ENCODE measurements at places on chromosomes 1 and 21.
A peak's percentile ranks its signal among the peaks of the same experiment; 100 is the strongest.

- no peak for DNase-seq
Measured at GRCh38 chr1:151809985-151810556, 4.9 kb upstream of the LINGO4 start.

- no peak for DNase-seq
Measured at GRCh38 chr1:201662646-201663045, 123.7 kb downstream of the NAV1 start.

DNA sequence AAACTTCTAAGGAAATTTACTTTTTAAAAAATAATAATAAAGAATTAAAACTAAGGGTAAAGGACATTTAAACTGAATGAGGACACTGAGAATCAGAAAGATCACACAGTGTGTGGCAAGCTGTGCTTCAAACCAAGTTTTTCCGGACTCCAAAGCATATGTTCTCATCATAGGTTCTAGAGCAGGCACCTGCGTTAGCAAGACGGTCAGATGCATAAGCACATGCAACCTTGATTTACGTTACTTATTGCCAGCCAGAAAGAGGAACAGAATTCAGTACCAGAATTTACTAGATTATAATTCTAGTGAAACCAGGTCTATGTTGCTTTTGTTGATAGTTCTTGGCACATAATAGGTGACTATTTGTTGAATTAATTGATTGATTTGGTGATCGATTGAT is 6.2 kb upstream of the LBR start:
- no peak for DNase-seq

- no peak for DNase-seq
Measured at GRCh38 chr1:24905979-24906720, 23.9 kb downstream of the RUNX3 start.

DNA sequence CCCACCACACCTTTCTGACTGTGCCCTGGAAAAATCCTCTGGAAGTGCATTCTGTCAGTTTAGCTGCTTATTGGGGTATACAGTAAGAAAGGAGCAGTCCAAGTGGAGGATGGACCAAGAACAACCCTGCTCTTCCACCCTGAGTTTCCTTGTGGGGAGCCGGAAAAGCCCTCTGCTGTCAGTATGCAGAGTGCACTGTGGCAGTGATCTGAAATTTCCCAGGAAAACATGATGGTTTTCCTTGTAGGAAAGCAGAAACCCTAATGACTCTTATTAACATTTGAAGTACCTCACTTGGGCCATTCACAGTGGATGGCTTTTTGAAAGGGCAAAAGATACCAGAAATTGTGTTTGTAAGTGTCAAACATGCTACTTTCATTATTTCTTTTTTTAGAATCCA is 20.5 kb downstream of the ELAVL4 start:
- DNase-seq, result peak; percentile 21

GRCh38 chr1:183544598-183545297 is 45.5 kb downstream of the NCF2 start:
- DNase-seq, result peak; percentile 52

DNA sequence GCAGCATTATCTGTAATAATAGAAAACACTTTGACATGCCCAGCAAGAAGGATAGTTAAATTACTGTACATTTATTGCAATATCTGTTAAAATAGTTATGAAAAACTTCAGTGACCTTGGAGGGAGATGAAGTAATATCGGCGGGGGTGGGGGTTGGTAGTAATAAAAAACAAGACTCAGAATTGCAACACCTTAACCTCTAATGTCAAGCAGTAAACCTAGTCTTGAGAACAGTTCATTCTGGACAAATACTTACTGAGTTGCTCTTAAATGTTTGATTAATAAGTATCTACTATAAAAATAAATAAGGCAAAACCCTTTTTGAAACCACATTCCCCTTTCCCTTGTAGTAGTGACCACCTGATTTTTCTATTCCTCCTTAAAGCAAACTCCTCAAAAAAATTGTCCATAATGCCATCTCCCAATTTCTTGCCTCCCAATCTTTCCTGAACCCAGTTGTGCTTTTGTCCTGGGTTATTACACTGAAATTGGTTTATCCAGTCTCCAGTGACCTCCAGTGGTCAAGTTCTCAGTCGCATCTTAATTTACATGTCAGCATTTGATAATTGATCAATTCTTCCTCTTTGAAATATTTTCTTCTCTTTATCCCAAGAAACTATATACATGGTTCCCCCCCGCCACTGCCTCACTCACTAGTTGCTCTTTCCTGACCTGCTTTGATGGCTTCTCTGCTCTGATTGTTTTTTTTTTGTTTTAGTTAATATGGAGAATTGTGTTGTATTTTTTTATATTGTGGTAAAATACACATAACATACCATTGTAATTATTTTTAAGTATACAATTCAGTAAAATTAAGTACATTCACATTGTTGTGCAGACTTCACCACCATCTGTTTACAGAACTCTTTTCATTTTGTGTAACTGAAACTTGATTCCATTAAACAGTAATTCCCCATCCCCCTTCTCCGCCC is 36.8 kb downstream of the RAP1A start:
- DNase-seq, result peak; percentile 6

DNA sequence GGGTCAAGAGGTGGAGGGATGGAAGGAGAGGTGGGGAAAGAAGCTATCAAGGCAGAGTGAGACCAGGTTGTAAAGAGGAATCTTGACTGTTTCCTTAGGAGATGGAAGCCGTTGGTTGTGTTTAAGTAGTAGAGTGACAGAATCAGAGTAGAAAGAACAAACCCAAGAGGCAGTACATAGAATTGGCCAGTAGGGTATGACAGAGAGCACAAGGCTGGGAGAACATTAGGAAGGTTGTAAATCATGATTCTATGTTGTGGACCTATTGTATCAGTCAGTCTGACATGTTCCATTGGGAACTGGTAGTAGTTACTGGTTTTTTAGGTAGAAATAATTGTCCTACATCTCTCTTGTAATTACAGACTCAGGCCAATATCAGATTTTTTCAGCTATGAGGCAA is 486.9 kb upstream of the USP24 start:
- DNase-seq, result no peak

GRCh38 chr1:20261095-20261494 is 29.6 kb upstream of the VWA5B1 start:
- DNase-seq, result no peak

GRCh38 chr1:116504308-116505156 is 66.3 kb downstream of the CD58 start:
- DNase-seq, result no peak

- peak; percentile 94 for DNase-seq
Measured at GRCh38 chr1:36306902-36307456, 811 bp downstream of the SH3D21 start.

GRCh38 chr1:245858022-245858721 is 648.9 kb downstream of the SMYD3 start:
- DNase-seq, result peak; percentile 75

GRCh38 chr21:37601915-37602314 is 235.3 kb downstream of the DYRK1A start:
- no peak for DNase-seq

GRCh38 chr1:4129693-4130092 is 229.6 kb upstream of the C1orf174 start:
- DNase-seq, result no peak

DNA sequence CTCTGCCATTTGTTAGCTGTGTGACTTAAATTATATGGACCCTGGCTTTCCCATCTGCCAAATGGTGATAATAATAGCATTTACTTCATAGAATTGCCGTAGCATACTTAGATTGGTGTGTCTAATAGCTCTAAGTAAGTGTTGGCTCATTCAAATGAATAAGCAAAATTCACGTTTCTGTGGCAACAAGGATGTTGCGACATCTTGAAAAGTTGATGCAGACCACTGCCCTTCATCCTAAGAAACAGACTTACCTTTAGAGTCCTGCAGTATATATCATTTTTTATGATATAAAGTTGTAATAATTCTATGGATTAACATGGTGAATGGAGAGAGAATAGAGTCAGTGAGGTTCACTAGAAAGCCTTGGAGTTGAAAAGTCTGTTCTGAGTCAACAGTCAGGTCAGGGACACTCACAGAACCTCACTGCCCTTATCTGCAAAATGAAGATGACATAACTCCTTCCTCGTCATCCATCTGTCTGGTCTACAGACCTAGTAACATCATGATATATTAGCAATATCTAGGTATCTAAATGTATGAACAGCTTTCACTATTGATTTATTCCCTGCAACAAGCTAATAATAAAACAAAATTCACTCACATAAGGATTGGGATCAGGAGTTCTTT is 167.3 kb upstream of the C8B start:
- DNase-seq, result no peak

- DNase-seq, result no peak
Measured at GRCh38 chr21:41610042-41610839, 102.3 kb upstream of the TMPRSS2 start.

- no peak for DNase-seq
Measured at GRCh38 chr1:217946511-217946910, 315.4 kb downstream of the SPATA17 start.

DNA sequence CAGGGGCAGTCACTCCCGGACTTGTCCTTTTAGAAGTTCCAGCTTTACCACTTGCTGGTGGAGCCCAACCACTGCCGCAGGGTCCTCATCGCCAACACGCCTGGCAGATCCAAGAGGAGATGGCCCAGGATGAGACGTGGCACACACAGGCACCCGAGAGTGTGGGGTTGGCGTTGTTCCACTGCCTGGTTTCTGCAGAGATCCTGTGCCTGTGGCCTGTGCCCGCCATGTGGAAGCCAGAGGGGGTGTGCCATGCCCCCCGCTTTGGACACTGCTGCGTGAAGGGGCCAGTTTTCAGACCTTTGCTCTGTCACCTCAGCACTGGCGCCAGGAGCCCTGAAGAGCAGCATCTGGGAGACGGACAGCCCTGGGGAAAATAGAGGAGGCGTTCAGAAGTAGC is 10.8 kb downstream of the CD46 start:
- DNase-seq, result no peak

DNA sequence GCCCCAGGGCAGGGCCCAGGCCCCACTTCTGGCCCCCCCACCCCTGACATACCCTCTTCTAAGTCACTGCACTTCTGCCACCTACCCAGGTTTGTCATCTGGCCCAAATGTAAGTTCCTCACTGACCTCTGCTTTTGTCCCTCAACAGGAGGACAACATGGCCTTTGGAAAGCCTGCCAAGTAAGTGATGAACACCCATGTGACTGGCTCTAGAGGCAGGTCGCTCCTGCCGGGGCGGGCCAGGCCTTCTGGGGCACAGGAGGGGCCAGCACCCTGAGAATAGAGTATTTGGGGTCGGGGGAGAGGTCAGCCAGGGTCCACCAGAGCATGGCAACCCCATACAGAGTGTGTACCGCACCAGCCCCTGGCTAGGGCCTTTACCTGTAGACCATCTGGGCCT is 9.9 kb upstream of the SYTL1 start:
- no peak for DNase-seq

DNA sequence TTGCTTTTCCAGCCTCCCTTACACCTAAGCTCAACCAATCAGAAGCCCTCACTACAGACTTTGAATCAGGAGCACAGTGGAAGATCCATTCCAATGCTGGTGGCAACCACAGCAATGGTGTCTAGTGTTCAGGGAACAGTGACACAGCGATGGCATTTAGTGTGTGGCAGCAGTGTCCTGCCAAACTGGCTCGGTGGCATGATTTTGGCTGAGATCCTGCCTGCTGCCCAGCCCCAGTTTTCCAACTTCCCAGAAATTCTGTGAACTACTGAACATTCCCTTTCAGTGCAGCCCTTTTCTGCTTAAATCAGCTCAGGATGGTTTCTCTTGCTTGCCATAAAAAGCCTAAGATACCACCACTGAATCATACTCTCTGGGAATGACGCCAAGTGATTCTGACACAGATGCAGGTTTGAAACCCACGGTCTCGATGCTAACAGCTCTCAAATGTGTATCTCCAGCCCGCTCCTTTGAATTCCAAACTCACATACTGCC is 8.8 kb downstream of the ASAP3 start:
- DNase-seq, result no peak

DNA sequence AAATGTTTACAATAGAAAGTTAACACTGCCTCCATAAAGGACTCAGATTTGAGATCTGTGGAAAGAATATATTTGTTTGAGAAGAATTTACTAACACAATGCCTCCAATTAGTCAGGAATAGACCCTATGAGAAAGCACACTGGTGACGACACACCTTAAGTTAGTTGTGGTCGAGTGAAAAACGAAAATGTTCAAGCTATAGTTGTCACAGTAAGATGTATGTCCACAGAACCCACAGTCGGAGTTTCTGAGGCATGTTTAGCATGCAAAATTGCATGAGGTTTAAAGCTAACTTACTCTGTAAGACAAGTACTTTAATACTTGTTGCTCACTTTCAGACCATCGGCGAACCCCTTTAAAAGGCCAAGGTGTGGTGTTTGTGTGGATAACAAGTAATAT is 69.9 kb upstream of the SIPA1L2 start:
- no peak for DNase-seq

GRCh38 chr1:53214376-53214940 is 6.0 kb downstream of the CZIB start:
- no peak for DNase-seq

- DNase-seq, result no peak
Measured at GRCh38 chr1:67005068-67005467, 48.9 kb downstream of the SLC35D1 start.

- no peak for DNase-seq
Measured at GRCh38 chr1:89689234-89689633, 56.3 kb downstream of the LRRC8C start.

- DNase-seq, result no peak
Measured at GRCh38 chr1:195948123-195948895, 659.9 kb downstream of the KCNT2 start.

GRCh38 chr1:75520862-75521475 is 89.9 kb downstream of the SLC44A5 start:
- no peak for DNase-seq

DNA sequence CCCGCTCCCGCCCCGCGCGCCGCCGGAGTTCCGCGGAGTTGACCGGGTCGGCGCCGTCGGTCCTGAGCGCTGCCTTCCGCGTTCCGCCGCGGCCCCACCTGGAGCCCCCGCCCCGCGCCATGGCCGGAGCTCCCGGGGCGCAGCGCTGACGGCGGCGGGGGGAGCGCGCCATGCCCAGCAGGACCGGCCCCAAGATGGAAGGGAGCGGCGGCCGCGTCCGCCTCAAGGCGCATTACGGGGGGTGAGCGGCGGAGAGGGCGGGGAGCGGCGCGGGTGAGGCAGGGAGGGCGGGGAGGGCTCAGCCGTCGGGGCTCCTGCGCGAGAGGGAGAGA is 216 bp downstream of the PRKCZ start:
- DNase-seq, result no peak

GRCh38 chr1:104163912-104164476 is 414.3 kb downstream of the AMY1C start:
- DNase-seq, result no peak

DNA sequence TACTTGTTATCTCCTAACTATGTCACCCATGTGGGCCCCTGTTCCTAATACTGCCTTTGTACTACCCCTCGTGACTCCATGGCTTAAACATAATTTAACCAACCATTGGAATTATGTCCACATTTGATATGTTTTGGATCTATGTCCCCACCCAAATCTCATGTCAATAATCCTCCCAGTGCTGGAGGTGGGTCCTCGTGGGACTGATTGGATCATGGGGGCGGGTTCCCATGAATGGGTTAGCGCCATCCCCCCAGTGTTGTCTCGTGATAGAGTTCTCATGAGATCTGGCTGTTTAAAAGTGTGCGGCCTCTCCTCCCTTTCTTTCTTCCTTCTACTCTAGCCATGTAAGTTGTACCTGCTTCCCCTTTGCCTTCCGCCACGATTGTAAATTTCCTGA is 9.8 kb downstream of the CBR1 start:
- no peak for DNase-seq

GRCh38 chr1:66626261-66626660 is 92.3 kb downstream of the SGIP1 start:
- no peak for DNase-seq

- DNase-seq, result no peak
Measured at GRCh38 chr1:3435666-3436065, 18.8 kb upstream of the ARHGEF16 start.
